Esophagus squamous epithelium (tissue), 5 donors: ENCODE measurements at places on chromosomes 6 and 20. TPM values are rescaled to one million over a fixed set of nuclear protein-coding genes. Genes with fewer than 3 reads are reported as not detected.

- DNase-seq = no peak
Observed at GRCh38 chr6:157235600-157236039, 87.7 kb downstream of the TMEM242 start.

Gene HMGN4
- 21.7 TPM for total RNA-seq

GRCh38 chr6:167533851-167534250 lies 209.0 kb downstream of the TTLL2 start:
- no peak for DNase-seq

Gene PPP1R16B
- total RNA-seq = 0.99 TPM

Gene GMPR
- 6.3 TPM for total RNA-seq

Gene CCND3
- total RNA-seq = 142 TPM

Gene HTR1E
- total RNA-seq = not detected

GRCh38 chr6:63352069-63352543 lies 32.3 kb upstream of the LGSN start:
- no peak for DNase-seq

Gene EMILIN3
- not detected for total RNA-seq

GRCh38 chr6:101879782-101880181 lies 486.3 kb downstream of the GRIK2 start:
- no peak for DNase-seq

DNA sequence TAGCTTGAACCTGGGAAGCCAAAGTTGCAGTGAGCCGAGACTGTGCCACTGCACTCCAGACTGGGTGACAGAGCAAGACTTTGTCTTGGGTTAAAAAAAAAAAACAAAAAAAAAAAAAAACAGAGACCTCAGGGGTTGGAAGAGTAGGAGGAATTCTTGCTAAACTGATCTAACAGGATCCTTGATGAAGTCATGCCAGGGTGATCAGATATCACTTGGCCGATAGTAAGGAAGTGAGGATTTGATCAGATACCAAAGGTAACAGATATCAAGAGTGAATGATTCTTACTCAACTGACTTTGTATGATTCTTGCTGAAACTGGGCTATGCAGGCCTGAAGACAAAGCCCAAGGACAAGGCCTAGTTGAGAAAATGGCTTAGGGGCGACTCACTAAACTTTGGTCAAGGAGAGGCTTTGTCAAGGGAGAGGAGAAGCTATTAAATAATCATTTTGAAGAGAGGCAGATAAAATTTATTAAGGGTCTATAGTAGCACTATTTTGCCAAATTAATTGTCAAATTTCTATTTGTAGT lies 624.7 kb downstream of the UTRN start:
- DNase-seq = no peak

GRCh38 chr6:14799928-14800327 lies 445.9 kb upstream of the JARID2 start:
- no peak for DNase-seq

- DNase-seq = no peak
Observed at GRCh38 chr20:32585586-32586127, 524 bp upstream of the NOL4L start.

- no peak for DNase-seq
Observed at GRCh38 chr20:33177866-33178265, 9.9 kb downstream of the BPIFA2 start.

Gene THEMIS
- 0.79 TPM for total RNA-seq

DNA sequence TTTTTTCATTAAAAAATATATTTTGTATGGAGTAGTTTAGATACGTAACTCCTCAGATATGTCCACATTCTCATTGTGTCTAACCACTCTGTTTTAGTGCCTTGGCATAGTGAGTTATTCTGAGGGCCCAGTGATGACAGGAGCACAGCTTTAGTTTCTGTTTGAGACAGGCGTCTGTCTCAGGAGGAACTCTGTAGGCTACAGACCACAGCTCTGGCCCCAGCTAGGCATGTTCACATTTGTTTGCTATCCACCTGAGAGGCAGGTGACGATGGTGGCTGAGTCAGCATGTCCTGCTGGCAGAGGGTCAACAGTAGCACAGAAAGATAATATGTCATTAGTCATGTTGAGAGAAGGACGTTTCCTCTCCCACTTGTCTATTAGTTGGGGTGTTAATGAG lies 16.3 kb downstream of the LRRC1 start:
- DNase-seq = no peak

- DNase-seq = no peak
Observed at GRCh38 chr6:27547157-27548075, 74.5 kb upstream of the ZNF184 start.

GRCh38 chr20:40763646-40764295 lies 74.7 kb upstream of the MAFB start:
- no peak for DNase-seq

Gene HLA-DPB1
- 96.9 TPM for total RNA-seq

- DNase-seq = no peak
Observed at GRCh38 chr20:34110745-34111641, 1.1 kb downstream of the EIF2S2 start.

Gene ANKEF1
- total RNA-seq = 5.7 TPM

GRCh38 chr20:51710361-51710894 lies 57.8 kb downstream of the ATP9A start:
- no peak for DNase-seq

GRCh38 chr6:116363759-116364158 lies 7.0 kb upstream of the DSE start:
- no peak for DNase-seq

GRCh38 chr6:17057322-17057721 lies 44.5 kb upstream of the STMND1 start:
- DNase-seq = no peak

- no peak for DNase-seq
Observed at GRCh38 chr6:167668019-167668753, 158.5 kb upstream of the AFDN start.

Gene SF3B5
- 138 TPM for total RNA-seq

DNA sequence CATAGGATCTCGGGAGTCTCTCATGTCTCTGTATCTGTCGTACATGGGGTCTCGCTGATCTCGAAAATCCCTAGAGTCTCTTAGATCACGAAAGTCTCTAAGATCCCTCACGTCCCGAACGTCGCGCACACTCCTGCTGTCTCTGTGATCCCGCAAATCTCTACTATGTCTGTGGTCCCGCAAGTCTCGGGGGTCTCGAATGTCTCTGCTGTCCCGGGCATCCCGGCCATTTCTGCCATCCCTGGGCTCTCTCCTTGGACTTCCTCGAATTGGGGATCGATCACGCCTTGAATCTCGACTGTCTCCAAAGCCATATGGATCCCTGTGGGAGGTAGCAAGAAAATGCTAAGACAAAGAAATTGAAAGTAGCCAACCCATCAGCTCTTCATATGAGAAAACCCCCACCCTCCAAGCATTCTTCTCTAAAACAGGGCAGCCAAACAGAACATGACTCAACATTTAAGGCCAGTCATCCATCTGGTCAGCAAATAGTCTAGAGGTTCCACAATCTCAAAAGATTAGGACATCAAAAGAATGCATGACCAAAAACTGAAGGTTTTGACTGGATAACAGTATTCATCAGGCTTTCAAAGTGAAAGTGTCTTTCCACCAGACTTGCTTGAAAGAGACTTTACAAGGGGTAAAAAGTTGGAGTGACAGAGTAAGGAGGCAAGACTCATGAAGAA lies 19.4 kb downstream of the NCOA5 start:
- no peak for DNase-seq

Gene MICA
- 10.1 TPM for total RNA-seq

Gene OOEP
- not detected for total RNA-seq

DNA sequence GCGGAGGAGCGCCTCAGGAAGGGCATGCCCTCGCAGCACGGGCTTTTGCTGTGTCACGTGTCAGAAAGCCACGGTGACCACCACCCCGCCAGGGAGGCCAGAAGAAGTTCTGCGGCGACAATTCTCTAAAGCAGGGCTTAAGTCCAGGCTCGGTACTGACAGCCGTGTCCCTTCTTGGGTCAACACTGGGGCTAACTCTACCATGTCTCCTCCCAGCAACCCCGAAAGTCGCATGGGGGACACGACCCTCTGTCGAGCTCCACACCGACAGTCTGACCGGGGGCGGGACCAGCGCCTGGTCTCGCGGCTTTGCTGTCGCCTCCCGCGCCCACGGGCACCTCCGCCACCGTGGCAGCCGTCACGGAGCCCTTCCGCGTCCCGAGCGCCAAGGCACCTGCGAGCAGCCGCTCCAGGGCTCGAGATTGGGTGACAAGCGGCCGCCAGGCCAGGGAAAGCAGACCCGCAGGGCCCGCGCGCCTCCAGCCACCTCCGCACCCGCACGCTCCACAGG lies 534 bp downstream of the NANP start:
- no peak for DNase-seq

DNA sequence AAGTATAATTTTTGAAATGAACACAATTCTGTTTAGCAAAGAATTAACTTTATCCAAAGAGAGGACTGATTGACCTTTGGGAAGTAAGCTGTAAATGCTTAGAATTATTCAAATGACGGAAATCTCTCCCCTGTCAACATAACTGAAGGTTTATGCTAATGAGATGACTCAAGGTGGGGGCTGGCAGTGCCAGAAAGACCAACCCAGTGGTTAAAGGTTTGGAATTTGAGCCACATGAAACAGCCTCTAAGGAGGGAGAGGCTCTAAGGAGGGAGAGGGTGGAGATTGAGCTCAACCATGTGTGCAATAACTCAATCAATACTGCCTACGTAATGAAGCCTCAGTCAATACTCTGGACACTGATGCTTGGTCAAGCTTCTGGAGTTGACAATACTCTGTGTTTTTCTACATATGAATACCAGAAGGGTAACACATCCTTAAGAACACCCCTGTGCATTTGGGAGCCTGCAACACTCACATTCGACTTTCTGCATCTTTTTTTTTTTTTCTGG lies 123.4 kb upstream of the TENT5A start:
- DNase-seq = no peak

DNA sequence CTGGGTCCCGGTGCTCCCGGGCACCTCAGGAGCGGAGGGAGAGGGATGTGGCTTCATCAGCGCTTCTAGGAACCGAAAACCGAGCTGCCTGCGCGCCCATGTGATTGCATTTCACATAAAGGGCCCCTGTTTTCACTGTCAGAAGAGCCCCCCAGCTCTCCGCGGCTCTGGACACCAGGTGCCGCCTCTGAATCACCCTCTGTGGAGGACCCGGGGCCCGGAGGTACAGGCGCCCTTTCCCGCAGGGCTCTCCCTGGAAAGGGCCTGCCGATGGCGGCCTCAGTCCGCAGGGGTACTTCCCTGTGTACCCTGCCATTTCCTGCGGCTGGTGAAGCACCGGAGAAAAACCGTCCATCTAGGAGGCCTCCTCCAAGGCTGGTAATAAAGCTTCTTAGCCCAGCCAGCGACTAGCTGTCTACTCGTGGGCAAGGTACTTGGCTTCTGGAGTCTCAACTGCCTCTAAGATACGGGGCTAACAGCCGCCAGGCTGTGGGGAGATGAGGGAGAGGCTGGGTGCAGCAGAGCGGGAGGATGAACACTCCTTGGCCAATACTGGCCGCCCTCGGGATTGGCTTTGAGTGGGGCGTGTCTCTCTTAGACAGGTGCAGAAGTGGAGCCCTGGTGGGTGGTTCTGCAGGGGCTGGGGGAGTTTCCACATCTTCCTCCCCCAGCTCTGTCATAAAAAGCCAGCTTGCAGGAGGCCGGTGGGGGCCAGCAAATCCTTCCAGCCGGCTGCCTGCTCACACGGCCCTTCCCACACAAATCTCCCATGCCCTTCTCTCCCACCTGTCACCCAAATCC lies 1.6 kb downstream of the PPP1R16B start:
- no peak for DNase-seq

DNA sequence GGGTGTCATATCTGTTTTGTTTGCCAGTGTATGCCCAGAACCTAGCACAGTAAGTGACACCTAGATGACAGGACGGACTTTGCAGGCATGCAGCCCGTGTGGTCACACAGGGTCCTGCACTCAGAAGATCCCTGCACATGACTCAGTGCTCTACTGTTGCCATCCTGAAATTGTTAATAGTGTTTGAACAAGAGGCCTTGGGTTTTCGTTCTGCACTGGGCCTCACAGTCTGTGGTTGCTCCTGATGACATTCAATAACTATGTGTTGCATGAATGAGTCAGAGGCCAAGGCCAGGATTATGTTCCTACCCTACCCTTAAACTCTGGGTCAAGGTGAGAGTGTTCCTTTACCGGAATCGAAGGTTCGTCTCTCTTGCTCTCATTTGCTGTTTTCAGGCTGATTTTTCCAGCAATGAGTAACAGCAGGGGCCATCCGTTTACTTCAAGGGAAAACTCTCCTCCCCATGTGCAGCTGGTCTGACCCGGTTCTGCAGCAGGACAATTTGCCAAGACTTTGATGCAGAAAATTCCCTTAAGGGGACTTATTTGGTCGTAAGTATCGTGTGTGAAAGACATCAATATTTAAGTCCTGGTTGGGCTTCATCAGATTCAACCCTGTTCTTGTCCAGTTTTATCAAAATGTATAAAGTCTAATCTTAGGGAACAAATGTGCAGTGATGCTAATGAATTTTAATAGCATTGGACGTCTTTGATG lies 13.0 kb upstream of the PFDN4 start:
- no peak for DNase-seq
